ENCODE measurements at places on chromosomes 7 and 10.

DNA sequence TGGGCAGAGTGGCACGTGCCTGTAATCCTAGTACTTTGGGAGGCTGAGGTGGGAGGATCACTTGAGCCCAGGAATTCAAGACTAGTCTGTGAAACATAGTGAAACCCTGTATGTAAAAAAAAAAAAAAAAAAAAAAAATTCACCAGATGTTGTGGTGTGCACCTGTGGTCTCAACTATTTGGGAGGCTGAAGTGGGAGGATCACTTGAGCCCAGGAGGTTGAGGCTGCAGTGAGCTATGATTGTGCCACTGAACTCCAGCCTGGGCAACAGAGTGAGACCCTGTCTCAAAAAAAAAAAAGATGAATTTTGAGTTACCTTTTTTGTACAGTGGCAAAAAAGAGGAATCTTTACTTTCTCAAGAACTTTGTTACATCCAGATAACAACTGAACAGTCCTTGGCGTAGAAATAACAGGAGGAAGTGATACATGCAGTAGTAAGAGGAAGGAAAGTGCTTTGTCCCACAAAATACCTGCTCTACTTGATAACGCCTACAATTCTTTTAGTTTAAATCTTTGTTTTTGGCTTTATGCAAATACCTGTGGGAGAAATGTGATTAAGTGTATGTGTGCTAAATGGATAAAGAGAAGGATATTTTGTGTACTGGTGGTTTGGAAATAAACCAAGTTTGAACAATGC, 29.3 kb downstream of the SPAG6 start:
- no peak for DNase-seq

DNA sequence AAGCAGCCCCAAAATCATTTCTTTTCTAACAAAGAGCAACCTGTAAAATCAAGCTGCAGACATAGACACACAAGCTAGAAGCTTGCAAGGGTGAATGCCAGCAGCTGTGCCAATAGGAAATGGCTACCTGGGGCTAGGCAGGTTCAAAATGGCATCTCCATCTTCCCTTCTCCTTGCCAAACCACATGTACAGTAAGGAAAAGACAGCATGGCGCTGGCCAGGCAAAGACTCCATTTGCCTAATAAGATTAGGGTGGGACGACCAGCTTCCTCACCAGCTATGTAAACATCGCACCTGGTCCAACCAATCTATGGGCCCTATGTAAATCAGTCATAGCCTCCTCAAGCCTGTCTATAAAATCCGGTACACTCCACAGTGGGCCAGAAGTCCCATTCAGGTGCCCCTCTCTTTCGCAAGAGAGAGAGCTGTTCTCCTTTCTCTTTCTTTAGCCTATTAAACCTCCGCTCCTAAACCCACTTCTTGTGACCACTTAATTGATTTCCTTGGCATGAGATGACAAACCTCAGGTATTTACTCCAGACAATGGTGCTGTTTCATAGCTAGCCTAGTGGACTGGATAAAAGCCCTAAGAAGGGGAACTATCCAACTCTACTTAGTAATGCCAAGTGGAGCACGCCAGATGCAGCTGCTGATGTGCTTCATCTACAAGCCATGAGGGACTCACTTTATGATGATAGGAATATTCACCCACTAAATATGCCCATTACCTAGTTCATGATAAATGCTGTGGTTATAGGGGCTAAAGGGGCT, 44.1 kb downstream of the HTR7 start:
- no peak for DNase-seq

DNA sequence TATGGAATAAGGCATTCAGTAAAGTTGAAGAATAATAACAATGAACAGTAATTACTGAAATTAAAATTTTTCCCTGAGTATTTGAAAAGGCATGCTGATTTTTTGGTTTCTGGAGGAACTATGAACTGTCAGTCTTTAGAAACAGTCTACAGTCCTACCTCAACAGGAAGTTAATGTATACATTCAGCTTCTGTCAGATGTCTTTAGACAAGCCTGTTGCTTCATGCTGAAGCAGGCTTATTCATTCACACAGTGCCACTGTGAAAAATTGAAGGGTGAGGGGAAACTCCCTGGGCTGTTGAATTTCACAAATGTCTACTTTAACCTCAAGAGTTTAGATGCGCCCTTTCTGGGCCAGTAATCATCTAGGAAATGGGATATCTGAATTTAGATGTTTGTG, 3.5 kb downstream of the NRF1 start:
- no peak for DNase-seq

- no peak for DNase-seq
Observed at GRCh38 chr10:43667761-43668386, 19.2 kb upstream of the ZNF32 start.

- no peak for DNase-seq
Observed at GRCh38 chr7:151349507-151349853, 7.9 kb downstream of the NUB1 start.

- DNase-seq, result no peak
Observed at GRCh38 chr10:73172867-73173266, 4.9 kb downstream of the FAM149B1 start.

GRCh38 chr10:9275861-9276260, 1221.4 kb downstream of the GATA3 start:
- no peak for DNase-seq

GRCh38 chr7:54841772-54842697, 83.0 kb upstream of the SEC61G start:
- peak; percentile 11 for DNase-seq

GRCh38 chr7:135933509-135934188, 43.5 kb downstream of the MTPN start:
- DNase-seq, result no peak

GRCh38 chr10:72204296-72204695, 11.5 kb upstream of the ANAPC16 start:
- DNase-seq, result no peak

- no peak for DNase-seq
Observed at GRCh38 chr7:24836084-24836483, 78.8 kb upstream of the GSDME start.

- no peak for DNase-seq
Observed at GRCh38 chr7:39349452-39350123, 216.6 kb upstream of the YAE1 start.

DNA sequence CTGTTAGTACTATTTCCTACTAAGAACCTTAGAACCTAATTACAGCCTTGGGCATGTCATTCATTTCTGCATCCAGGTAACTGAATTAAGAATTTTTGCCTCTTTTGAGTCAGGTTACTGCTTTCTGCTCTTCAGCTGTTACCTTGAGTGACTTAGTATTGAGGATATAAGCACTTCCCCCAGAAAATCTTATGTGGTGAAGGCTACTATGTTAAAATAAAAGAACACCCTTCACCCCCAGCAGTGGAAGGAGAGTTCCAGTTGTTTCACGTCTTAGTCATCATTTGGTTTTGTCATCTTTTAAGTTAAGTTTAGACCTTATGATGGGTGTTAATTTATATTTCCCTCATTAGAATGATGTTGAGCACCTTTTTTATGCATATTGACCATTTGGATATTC, 82.8 kb downstream of the GLCCI1 start:
- DNase-seq, result no peak

DNA sequence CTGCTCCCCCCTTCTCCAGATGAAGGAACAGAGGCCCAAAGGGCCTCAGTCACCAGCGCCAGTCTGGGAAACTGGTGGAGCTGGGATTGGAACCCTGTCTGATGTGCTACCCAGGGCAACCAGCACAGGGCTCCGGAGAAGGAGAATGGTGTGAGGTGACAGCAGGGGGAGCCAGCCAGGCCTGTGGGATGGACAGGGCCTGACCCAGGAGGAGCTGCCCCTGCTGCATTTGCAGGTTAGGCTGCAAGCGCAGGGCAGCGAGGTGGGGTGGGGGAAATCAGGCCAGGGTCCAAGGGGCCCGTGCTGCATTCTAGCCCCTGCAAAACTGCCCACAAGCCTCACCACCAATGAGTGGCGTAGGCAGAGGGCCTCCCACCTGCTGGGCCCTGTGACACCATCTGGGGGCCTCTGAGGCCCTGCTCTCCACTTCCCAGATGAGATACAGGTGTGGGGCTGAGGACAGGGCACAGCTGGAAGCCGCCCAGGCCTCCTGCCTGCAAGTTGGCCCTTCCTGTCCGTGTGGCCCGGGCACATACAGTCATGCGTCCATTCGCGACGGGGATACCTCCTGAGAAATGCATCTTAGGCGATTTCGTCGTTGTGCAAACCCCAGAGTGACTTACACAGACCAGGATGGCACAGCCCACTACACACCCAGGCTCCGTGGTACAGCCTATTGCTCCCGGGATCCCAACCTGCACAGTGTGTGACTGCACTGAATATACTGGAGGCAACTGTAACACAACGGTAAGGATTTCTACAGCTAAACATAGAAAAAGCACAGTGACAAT, 45.3 kb downstream of the RASGEF1A start:
- no peak for DNase-seq
